ENCODE measurements at places on chromosomes 2 and 18. TPM values are rescaled to one million over a fixed set of nuclear protein-coding genes. Genes with fewer than 3 reads are reported as not detected.

Gene MMADHC
- 174 TPM for total RNA-seq

Gene EMILIN1
- 13.8 TPM for total RNA-seq

Gene RAB27B
- total RNA-seq = 0.13 TPM

Gene FTCDNL1
- total RNA-seq = 0.73 TPM

Gene ANKRD53
- total RNA-seq = 0.14 TPM

DNA sequence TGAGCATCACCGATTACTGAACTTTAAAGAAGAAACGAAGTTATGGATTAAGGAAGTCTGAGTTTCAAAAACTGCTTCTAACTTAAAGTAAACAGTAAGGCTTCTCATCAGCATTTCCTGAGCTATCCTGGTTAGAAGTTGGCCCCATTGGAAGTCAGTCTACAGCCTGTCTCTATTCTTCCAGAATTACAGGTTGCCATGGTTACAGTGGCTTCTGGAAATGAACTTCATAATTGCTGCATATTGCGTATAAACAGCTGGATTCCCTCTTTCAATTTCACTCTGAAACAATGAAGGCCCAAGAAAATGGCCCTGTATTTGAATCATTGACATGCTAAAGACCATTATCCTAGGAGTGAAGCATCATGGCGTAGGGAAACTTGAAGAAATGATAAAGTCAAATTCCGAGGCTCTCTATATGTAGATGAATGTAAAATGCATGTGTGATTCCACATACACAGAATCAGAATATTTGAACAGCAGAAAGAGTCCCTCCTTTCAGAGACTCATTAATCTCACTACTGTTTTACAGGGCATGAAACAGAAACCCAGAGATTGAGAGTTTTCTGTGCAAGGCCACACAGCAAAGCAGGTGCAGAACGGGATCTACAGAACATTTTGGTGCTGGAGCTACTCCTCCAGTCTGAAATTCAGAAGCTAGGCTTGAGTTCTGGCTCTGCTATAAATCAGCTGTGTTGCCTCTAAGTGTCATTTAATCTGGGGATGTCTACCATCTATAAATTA is 856.4 kb upstream of the CELF4 start:
- DNase-seq = no peak

- DNase-seq = no peak
Measured at GRCh38 chr18:43869451-43870008, 592.2 kb upstream of the SYT4 start.

GRCh38 chr2:144137705-144138428 is 382.1 kb downstream of the ZEB2 start:
- no peak for DNase-seq

GRCh38 chr2:101300164-101300563 is 8.3 kb downstream of the RNF149 start:
- no peak for DNase-seq

GRCh38 chr2:237927986-237928385 is 38.8 kb upstream of the UBE2F start:
- DNase-seq = no peak

DNA sequence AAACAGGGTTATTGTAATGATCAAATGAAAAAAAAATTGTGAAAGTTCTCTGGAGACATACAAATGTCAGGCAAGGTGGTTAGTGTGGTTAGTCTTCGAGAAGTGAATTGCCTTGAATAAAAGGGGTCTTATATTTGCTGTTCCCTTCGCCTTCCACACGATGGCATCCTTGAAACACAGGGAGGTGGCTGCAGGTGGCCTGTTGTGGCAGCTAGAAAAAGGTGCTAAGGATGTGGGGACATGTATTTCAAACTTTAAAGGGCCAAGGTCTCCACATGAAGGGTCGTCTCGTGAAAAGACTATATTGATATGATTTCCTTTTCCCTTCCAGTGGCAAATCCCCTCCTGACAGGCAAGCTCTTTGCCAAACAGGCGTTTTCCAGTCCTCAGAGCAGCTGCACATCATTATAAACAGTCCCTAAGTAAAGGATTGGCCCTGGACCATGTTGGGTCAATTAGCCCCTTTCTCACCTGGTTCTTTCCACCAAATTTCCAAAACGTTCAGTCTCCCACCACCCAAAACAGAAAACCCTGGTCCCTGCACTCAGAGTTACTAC is 68.5 kb downstream of the COPS8 start:
- no peak for DNase-seq

DNA sequence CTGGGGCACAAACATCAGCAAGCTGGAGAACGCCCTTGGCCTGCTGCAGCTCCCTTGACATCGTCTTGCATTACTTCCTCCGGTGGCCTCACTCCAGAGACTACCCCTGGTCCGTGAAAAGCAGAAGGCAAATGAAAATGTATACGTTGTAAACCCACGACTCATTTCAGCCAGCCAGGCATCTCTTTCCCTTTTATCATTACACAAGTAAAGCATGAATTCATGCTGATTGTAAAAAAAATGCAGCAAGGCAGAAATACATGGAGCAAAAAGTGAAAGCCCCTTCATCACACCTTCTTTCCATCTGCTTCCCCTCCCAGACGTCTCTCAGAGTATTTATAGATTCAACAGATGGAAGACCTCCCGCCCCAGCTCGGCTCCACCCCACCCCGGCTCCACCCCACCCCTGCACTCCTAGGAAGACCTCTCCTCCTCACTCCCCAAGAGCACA is 41.6 kb upstream of the RALBP1 start:
- DNase-seq = no peak
